ENCODE measurements at places on chromosomes 6 and 20.
A peak's percentile ranks its signal among the peaks of the same experiment; 100 is the strongest.

GRCh38 chr6:36098920-36099647 is 31.2 kb upstream of the MAPK13 start:
- no peak for DNase-seq

DNA sequence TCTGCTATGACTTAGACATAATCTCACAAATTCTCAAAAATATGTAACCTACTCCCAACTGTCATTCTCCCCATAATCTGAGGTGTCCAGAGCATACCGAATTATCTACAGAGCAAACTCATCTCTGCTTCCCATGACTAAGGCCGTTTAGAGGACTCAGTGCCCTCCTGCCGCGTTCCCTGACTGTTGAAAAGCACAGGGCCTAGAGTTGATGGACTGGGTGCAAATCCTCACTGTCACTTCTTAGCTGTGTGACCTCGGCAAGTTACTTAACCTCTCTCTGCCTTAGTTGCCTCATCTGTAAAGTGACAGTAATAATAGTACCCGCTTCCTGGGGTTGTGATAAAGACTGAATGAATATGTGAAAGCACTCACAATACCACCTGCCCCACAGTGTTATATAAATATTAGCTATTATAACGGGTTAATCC is 4.7 kb upstream of the TUBB2A start:
- DNase-seq, result no peak

GRCh38 chr6:20542927-20543602 is 8.8 kb downstream of the CDKAL1 start:
- no peak for DNase-seq

DNA sequence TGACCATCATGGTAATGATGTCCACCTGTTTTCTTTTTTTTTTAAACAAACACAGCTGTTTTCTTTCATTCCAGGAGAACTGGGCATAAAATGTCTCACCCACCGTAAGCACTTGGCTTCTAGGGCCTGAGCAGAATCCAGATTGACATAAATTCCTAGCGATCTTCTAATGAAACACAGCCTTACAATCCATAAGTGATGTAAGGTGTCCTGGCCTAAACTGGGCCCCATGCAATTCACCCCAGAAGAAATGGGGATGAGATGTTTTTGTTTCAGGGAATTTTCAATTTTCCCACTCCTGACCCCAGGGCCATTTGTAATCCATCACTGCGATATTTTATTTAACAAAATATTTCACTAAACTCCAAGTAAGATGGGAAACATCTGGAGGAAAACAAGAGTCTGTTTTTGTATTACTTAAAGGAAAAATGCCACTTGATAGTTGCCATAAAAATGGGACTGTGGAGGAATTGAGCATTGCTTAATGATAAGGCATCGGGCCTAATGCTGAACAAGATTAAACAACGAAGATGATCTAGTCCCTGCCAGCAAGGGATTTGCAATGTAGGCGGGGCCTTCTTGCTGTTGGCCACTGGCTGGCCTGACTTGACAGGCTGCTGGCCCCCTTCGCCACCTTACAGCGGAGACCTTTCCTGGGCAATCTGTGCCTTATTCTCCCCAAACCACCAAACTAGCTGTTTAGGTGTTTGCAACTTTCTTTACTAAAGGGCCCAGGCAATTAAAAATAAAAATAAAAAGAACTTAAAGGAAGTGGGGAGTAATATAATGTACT is 183.7 kb downstream of the CD109 start:
- no peak for DNase-seq

GRCh38 chr20:50610212-50610718 is 81.1 kb downstream of the RIPOR3 start:
- no peak for DNase-seq

- DNase-seq, result peak; percentile 66
These were observed 17.4 kb upstream of the GTSF1L start for GRCh38 chr20:43744151-43744611.

DNA sequence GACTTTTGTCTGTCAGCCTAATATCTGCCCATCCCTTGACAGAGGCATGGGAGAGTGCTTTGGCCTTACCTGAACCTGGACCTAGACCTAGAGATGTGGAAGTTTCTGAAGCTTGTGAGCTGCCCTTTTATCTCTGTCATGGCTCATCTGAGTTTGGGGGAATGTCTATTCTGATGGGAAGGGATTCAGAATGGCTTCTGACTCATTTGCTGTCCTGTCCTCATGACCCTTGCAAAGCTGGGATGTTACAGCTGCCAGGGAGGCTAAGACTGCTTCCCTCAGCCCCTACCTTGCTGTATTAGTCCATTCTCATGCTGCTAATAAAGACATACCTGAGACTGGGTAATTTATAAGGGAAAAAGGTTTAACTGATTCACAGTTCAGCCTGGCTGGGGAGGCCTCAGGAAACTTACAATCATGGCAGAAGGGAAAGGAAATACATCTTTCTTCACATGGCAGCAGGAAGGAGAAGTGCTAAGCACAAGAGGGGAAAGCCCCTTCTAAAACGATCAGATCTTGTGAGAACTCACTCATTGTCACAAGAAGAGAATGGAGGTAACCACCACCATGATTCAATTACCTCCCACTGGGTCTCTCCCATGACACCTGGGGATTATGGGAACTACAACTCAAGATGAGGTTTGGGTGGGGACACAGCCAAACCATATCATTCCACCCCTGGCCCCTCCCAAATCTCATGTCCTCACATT is 252.2 kb downstream of the ERMARD start:
- no peak for DNase-seq

GRCh38 chr6:6584310-6585002 is 4.1 kb upstream of the LY86 start:
- no peak for DNase-seq

GRCh38 chr6:64973142-64973541 is 733.9 kb downstream of the EYS start:
- DNase-seq, result no peak

- DNase-seq, result no peak
These were observed 14.3 kb downstream of the ACSS1 start for GRCh38 chr20:25043499-25044260.

DNA sequence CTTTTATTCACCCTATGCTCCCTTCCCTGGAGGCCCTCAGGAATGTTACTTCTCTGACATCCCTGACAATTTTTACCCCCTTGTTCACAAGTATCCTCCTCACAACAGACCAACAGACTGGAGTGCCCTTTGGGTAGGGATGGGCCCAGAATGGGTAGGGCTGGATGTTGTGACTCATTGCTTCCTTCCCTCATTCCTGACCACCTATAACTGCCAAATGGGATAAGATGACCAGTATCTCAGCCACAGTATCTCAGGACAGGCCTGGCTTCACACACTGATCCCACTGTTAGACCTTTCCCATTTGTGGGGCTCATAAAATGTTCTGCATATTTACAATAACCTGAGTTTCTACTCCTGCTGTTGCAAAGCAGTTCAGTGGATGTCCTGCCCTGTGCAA is 223.0 kb upstream of the LRFN2 start:
- DNase-seq, result no peak

GRCh38 chr6:118755941-118756646 is 104.7 kb upstream of the CEP85L start:
- DNase-seq, result no peak

DNA sequence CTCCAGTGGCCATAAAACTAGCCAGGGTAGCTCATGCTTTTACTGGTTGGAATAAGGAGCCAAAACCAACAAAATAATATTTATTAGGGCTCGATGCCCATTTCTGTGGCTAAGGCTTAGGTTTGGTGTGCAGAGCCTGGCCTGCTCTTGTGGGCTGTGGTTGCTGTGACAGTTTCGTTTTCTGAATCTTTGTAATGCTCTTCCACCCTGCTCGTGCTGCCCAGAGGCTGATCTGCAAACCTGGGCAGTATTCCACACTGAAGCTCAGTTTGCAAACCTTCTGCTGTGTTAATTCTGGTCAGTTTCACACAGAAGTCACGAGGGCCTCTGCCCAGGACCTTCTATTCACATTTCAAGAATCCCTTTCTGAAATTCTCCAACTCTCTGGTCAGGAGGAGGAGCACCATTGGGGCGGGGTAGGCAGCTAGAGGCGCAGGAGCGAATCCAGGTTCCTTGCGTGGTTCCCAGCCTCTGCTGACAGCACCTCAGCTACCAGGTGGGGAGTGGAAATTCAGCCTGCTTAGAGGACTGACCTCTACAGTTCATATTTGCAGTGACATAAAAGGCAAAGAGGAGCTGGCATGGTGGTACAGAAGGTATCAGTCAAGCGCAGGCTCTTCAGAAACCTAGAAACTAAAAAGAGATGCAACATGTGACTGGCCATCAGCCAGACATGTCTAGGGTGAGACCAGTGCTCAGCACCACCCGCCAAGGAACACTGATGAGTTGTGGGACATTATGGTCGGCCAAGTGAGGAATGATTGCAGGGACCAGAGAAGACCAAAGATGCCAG is 14.3 kb upstream of the C20orf144 start:
- DNase-seq, result no peak

- DNase-seq, result peak; percentile 40
These were observed 26.5 kb upstream of the ZBTB22 start for GRCh38 chr6:33343953-33344611.

DNA sequence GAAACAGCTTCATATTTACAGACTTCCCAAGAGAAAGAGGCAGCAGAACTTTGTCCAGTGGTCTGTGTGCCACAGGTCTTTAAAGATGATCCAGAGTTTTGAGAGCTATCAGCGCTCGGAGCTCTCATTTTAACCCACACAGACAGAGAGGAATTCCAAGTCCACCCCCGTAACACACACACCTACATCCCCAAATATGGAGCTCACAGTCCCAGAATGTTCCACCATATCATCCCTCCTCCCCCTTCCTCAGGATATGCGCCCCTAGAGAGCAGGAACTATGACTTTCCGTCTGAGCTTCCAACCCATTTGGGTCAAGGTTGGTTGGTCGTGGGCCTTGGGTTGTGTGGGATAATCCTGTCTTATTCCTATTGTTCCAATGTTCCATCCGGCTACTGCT is at the start of gene DEFB128:
Gene DEFB128, minus strand, starts transcription at position 101 of the 400 bp plus-strand sequence. Its CDS starts 88 bp downstream, at position 13.
- DNase-seq, result no peak

GRCh38 chr6:136189104-136189503 is 61.0 kb downstream of the MTFR2 start:
- no peak for DNase-seq

GRCh38 chr6:167797476-167798265 is 29.0 kb upstream of the AFDN start:
- no peak for DNase-seq

All from stimulated activated CD8-positive, alpha-beta memory T cell treated with anti-CD3 and anti-CD28 coated beads, Interleukin-4, amount 100 ng/mL, for 48 hours (primary cell).